ENCODE measurements at places on chromosomes 7 and 10.

- DNase-seq, result no peak
Measured at GRCh38 chr10:107492389-107492788, 327.9 kb upstream of the SORCS1 start.

DNA sequence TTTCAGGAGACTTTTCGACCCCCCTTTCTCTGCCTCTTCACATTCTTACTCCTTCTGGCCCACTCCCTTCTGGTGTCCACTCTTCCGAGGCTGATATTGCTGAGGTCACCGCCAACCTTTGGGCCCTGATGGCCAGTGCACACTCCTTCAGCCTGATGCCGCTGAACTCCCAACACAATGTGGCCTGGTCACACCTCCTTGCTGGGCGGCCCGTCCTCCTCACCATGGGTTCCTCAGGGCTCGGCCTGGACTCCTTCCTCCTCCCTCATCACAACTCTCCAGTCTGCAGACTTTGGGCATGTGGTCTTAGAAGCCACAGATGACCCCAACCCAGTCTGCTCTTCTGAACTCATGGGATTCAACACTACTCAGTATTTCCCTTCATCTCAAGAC, 583.0 kb upstream of the MGMT start:
- no peak for DNase-seq

DNA sequence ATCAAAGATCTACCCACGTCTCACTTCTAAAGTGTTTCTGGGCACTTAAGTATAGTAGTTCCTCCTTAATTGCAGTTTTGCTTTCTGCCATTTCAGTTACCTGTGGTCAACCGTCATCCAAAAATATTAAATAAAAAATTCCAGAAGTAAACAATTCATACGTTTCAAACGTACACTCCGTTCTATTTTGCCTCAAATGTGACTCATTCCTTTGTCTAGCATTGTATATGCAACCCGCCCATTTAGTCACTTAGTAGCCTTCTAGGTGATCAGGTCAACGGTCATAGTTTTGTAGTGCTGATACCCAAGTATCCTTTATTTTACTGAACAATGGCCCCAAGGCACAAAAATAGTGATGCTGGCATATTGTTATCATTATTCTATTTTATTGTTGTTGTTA, 33.8 kb downstream of the HGF start:
- no peak for DNase-seq

- peak; percentile 87 for DNase-seq
Measured at GRCh38 chr10:88979153-88979562, 11.4 kb upstream of the FAS start.

DNA sequence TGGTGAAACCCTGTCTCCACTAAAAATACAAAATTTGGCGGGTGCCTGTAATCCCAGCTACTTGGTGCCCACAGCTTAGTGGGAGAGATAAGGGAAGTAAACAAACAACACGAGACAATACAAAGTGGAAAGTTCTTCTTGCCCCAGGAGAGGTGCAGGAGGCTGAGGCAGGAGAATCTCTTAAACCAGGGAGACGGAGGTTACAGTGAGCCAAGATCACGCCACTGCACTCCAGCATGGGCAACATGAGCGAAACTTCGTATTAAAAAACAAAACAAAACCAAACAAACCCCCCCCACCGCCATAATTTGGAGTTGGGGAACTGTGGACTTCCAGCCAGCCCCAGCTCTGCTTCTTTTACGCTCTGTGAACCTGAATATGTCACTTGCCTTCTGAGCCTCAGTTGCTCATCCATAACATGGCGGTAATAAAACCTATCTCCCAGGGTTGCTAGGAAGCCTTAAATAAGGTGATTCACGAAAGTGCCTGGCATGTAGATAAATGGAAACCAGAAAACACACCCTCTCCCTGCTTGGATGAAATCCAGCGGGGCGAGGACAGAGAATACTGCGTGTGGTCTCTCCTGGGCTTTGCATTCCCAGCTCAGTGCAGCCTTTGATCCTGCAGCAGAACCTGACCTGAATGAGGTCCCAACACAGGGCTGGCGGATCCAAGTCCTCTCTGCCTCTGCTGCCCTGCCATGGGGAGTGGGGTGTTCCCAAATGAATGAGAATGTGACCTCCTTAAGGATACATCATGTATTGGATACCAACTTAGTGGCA, 10.2 kb downstream of the MLXIPL start:
- no peak for DNase-seq

- DNase-seq, result no peak
Measured at GRCh38 chr10:46273506-46274477, 13.0 kb upstream of the ANTXRL start.

GRCh38 chr10:5457741-5458140, 41.6 kb downstream of the CALML5 start:
- DNase-seq, result no peak

- DNase-seq, result no peak
Measured at GRCh38 chr10:28043941-28044340, 45.1 kb upstream of the ODAD2 start.

DNA sequence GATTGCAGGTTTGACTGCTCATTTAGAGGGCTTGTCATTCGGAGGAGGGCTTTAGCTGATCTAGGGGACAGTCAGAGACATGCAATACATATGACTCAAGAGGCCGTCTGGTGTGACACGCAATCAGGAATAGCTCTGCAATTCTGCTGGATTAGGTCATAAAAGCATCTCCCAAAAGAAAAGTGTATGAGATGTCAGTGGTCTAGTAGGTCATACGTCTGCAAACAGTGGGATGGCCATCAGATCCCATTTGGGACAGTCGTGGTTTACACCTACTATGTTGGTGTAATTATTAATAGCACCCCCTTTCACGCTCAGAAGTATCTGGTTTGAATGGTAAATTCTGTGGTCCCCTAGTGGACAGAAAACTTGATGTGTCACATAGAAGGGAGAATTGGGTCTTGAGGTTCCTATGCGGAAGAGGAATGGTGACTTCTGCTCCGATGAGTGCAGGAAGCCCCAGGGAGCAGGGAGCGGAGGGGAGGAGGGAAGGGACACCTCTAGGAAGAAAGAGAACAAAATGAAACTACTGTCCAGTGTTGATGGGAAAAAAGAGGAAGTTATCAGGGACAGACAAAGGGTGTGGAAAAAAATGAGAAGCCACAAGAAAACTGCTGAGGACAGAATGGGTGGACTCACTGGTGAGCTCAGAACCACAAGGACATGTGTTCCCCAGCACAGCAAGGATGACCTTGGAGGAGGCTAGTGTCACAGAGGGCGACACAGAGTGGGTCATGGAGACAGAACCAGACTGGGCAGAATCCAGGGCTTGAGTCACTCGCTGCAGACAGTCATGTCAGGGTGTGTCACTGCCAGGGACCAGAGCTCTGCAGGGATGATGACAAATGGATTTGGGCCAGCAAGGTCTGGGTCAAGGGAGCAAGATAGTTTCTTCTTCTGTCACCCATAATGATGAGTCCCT, 59.9 kb downstream of the MAP3K8 start:
- DNase-seq, result peak; percentile 24

GRCh38 chr7:115493381-115493780, 537.2 kb downstream of the TFEC start:
- DNase-seq, result no peak

DNA sequence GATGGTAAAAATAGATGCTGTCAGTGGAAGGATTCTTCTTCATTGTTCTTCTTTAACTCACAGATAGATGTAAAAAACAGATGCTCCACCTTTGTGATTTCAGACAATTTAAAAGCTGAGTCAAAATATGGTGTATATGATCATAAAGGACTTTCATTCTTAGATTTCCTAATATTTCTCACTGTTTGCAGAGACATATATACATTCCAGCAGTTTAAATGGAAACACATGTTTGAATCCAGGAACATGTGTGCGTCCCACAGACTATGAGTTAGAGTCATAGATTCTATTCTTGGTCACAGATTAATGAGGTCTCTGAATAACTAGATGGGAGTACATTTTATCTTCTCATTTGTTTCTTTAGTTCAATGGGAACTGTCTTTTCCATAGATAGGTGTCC, 109.6 kb downstream of the BICC1 start:
- no peak for DNase-seq

- DNase-seq, result peak; percentile 20
Measured at GRCh38 chr7:44881610-44882009, 3.7 kb downstream of the PURB start.

DNA sequence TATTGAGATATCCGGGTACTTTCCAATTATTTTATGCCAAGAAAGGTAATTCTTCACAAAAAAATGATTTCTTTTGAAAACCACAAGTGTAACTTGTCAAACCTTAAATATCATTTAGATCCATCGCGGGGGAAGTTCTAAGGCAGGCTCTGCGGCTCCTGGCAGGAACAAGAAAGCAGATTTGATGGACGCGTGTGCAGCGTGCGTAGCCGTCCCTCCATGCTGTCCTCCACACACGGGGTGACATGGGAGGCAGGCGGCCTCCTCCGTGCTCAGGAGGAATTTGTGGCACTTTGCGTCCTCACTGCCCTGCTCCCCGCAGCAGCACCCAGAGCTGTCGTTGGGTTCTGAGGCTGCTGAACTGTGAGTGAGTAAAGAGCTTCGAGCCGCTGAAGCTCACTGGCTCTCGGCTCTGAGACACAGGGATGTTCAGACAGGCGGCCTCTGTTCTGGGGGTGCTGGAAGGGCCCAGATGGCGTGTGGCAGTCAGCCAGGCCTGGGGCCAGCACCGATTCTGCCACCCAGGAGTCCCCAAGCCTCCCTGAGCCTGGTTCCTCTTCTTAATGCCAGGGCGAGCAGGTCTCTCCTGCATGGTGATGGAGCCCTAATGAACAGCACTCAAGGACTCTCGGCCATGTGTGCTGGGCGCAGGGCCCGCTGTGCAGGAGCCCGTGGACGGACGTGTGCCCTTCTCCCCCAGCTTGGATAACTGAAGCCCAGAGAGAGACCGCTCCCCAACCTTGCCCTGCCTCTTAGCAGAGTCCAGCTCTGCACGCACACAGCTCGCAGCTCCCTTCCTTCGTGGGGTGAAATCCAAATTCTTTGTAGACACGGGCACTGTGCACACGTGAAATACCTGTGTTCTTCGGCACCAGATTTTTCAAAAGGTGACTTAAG, 185.4 kb upstream of the SHH start:
- DNase-seq, result no peak

DNA sequence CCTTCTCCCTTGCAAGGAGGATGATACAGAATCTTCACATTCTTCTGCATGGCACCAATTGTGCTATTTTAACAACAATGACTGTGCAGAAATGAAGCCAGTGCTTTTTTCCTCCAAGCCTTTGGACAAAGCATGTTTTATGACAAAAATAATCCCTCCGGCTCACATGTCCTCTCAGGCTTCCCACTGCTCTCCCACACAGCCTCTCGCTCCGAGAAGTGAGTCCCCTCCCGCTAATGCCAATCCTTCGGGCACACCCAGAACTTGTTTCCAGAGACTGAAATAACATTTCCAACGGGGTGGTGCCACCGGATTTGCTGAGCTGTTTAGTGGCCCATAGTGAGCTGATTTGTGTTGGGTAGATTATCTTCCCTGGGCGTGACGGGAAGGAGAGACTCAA, 35.8 kb downstream of the RBM17 start:
- no peak for DNase-seq

GRCh38 chr7:123552641-123553040, 5.0 kb downstream of the NDUFA5 start:
- DNase-seq, result no peak

DNA sequence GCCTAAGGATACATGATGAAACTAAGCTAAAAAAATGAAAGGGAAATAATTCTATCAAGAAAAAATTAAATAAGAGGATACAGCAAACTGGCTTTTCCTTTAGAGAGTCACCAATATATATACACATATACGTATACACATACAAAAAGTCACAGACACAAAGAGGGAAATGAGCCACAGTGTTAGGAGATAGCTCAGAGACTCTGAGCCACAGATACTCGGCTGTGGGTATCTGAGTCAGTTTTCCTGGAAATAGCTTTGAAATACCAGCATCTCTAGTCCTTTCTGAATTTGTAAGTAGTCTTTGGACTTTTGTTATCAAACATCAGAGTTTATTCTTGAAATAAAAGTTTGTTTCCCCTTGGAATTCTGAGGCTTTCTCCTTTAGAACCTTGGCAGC, 111.8 kb downstream of the TBXAS1 start:
- DNase-seq, result no peak

GRCh38 chr7:35975851-35976454, 175.1 kb downstream of the SEPTIN7 start:
- peak; percentile 18 for DNase-seq

DNA sequence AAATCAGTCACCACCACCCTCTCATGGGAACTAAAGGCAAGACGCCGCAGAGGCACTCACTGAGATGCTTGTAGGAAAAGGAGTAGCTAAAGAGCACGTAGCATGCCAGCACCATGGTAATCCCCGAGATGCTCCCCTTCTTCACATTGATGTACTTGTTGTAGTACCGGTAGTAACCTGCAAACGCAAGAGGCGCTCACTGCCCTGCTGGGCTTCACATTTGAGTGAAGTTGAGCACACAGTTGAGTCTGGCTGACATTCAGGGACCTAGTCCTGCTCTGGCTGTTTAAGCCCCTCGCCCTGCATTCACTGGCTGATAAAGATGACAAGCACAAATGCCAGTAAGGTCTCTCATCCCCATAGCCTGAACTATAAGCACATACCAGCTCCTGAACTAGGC, 6.9 kb downstream of the ATP5MF start:
- no peak for DNase-seq

GRCh38 chr10:133010095-133010842, 67.9 kb upstream of the CFAP46 start:
- no peak for DNase-seq

DNA sequence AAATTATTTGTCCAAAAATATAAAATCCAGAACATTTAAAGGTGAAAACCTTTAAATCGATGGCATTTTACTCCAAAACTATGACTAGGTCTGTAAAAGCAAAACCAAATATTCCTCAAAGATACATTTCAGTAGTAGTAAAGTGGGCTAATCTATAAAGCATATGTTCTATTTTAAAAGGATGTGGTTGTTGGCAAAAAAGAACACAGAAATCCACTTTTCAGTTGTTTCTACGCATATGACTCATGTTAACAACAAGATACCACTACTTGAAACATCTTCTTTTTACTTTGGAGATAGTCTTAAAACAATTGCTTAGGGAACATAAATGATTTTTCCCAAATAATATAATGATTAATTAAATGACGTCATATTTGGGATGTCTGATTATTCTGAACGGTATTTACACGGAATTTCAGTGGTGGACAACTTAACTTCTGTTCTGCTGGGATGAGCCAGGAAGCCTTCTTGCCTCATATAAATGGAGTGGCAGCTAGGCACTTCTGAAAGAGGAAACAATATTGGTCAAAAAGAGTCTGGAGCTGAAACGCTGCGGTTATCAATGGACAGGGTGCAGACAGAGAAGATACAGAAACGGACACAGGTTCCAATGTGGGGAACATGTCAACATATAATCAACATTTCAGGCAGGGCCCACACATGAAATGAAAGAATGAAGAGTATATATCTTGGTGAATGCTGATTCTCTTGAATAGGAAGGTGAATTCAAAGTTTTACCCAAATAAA, 78.5 kb downstream of the ETV1 start:
- DNase-seq, result no peak

- DNase-seq, result no peak
Measured at GRCh38 chr10:26318672-26319071, 102.1 kb downstream of the GAD2 start.

GRCh38 chr10:23405540-23405939, 33.3 kb upstream of the OTUD1 start:
- DNase-seq, result no peak

GRCh38 chr7:132782777-132783640, 206.7 kb upstream of the PLXNA4 start:
- DNase-seq, result peak; percentile 92

GRCh38 chr10:36170943-36171501, 528.9 kb upstream of the FZD8 start:
- no peak for DNase-seq

GRCh38 chr7:16727736-16728135, 25.8 kb upstream of the TSPAN13 start:
- DNase-seq, result no peak

- no peak for DNase-seq
Measured at GRCh38 chr10:43068471-43069210, 8.2 kb upstream of the RET start.

Measured in GM04503 (cell line).